ENCODE measurements at places on chromosomes 12 and 14. TPM values are rescaled to one million over a fixed set of nuclear protein-coding genes. Genes with fewer than 3 reads are reported as not detected.

DNA sequence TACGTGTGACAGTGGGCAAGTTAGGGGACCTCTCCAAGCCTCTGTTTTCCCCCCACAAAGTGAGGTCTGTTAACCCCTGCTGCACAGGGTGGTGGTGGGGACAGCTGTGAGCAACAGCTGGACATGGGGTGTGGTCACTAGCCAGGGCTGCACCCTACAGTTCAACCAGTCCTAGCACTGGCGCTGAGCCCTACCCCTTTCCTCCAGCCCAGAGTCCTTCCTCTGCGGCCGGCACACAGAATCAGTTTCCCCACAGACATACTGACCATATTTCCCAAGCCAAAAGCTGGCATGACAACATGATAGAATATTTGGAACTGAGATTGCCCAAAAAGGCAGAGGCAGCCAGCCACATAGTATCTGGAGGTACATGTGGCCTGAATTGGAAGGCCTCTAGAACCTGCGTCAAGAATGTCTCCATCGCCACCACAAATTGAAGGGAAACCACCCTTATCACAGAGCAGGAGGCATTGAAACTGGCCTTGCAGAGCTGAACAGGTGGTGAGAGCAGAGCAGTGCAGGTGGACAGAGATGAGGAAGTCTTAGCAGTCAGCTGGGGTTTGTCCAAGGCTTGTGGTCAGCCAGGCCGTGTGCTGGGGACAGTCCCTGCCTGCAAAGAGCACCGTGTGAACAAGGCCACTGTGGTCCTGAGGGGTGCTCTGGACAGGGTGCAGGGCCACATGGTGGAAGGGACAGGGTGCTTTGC lies 21.2 kb downstream of the DEGS2 start:
- DNase-seq: no peak

GRCh38 chr14:68268197-68268596 lies 448.6 kb downstream of the RAD51B start:
- no peak for DNase-seq

DNA sequence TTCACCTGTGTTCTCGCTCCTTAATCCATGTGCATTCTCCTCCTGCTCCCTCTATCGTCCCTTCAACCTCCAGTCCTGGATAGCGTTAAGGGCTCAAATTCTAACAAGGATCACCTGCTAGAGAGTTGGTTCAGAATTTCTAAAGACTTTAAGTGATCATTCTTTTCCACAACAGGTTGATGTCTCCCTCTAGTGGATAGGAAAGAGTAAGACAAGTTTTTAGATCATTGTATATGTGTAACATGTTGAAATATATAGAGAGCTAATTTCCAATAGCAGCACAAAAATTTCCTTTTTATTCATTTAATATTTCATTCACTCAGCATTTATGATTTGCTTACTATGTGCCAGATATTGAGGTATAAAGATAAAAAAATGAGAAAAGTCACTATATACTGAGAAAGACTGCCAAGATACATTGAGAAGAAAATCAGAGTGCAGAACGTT lies 9.3 kb upstream of the ESR2 start:
- peak; percentile 80 for DNase-seq

ARHGEF40 gene
- total RNA-seq: 79.2 TPM

SLCO1B1 gene
- total RNA-seq: not detected

GRCh38 chr12:125160281-125160955 lies 95.2 kb downstream of the AACS start:
- DNase-seq: no peak

DNA sequence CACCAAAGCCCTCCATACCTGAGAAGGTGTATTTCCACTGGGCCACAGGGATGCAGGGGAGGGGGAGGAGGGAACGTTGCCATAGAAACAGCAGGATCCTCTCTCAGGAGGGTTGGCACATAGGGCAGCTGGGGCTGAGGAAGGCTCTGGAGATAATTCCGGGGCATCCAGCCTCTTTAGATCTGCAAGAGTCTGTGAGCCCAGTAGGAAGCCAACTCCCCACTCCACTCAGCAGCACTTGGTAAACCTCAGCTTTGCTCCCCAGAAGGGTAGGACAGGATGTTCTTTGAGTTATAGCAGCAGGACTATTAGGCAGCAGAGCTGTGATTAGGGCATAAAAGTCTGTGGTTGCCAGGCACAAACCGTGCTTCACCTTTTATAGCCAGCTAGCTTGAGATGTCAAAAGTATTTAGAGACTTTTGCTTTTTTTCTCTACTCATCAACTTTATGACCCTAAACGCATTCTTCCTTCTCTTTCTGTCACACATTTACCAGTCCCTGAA lies 7.8 kb upstream of the PLEKHG3 start:
- DNase-seq: no peak

LGALS3 gene
- 114 TPM for total RNA-seq

SLC38A6 gene
- total RNA-seq: 46.7 TPM

GRCh38 chr14:104384776-104385071 lies 194.8 kb upstream of the C14orf180 start:
- DNase-seq: no peak

CCDC196 gene
- not detected for total RNA-seq

GRCh38 chr14:63782683-63783389 lies 55.0 kb upstream of the SGPP1 start:
- no peak for DNase-seq

P2RX2 gene
- not detected for total RNA-seq

DNA sequence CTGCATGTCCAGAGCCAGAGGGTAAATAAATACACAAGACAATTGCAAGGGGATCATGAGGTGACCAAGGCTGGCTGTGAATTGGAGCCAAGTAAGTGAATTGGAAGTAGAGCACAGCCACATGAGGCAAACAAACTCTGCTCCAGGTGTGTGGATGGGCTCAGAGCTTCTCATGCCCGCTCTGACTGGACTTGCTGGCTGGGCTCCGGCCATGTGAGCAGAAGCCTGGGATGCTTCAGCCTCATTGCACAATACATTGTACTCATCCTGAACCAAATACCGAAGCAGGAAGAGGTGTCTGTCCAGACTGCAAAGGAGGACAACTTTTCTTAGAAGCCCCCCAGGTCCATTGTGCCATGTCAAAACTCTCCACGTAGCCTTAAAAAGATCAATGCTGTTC lies 193.0 kb downstream of the TTC8 start:
- DNase-seq: no peak

DNA sequence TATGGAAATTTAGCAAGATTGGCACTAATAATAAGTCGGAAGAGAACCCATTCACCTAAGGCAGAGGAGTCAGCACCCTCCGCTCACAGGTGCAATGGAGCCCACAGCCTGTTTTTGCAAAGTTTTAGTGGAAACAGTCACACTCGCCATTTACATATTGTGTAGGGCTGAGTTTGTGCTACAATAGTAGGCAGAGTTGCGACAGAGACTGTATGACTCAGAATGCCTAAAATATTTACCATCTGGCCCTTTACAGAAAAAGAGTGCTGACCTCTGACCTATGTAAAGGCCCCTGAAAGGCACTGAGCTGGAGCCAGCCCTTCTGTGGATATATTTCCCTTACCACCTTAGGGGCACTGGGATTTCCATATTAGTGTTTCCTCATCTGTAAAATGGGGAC lies 79.0 kb downstream of the PRIMA1 start:
- DNase-seq: no peak

- no peak for DNase-seq
These were observed 4.0 kb downstream of the MYL2 start for GRCh38 chr12:110916295-110916875.

GRCh38 chr12:55019784-55020183 lies at the start of gene NEUROD4:
Gene NEUROD4 (plus strand): TSS chr12:55019974. CDS start chr12:55026440, 6,466 bp downstream.
- DNase-seq: peak; percentile 89

DNA sequence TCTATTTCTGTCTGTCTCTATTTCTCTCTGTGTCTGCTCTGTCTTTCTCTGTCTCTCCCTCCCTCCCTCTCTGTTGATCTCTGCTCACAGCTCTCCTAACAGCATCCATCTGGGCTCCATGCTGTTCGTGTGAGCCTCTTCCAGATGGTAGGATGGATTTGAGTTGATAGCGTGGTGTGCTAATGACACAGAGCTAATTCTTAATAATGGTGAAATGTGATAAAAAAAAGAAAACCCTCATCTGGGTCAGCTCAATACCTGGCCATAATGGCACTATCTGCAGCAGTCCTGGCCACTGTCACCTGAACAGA lies 96.4 kb downstream of the AACS start:
- no peak for DNase-seq

- no peak for DNase-seq
These were observed 9.6 kb downstream of the RIOX1 start for GRCh38 chr14:73500360-73500759.

- peak; percentile 38 for DNase-seq
These were observed 2.0 kb downstream of the DYRK2 start for GRCh38 chr12:67650388-67651131.

- no peak for DNase-seq
These were observed 23.7 kb upstream of the UBC start for GRCh38 chr12:124938108-124938507.

GRCh38 chr12:15831315-15831978 lies 42.3 kb upstream of the EPS8 start:
- DNase-seq: no peak

SSPN gene
- 177 TPM for total RNA-seq

GRCh38 chr12:27982951-27983350 lies 10.4 kb upstream of the PTHLH start:
- no peak for DNase-seq

- DNase-seq: peak; percentile 37
These were observed 197.3 kb upstream of the SFSWAP start for GRCh38 chr12:131513606-131514005.

ABHD12B gene
- total RNA-seq: not detected

- DNase-seq: no peak
These were observed 378.5 kb upstream of the LMO3 start for GRCh38 chr12:16984484-16984883.

GRCh38 chr14:73393375-73393774 lies 65.0 kb downstream of the NUMB start:
- DNase-seq: no peak

DNA sequence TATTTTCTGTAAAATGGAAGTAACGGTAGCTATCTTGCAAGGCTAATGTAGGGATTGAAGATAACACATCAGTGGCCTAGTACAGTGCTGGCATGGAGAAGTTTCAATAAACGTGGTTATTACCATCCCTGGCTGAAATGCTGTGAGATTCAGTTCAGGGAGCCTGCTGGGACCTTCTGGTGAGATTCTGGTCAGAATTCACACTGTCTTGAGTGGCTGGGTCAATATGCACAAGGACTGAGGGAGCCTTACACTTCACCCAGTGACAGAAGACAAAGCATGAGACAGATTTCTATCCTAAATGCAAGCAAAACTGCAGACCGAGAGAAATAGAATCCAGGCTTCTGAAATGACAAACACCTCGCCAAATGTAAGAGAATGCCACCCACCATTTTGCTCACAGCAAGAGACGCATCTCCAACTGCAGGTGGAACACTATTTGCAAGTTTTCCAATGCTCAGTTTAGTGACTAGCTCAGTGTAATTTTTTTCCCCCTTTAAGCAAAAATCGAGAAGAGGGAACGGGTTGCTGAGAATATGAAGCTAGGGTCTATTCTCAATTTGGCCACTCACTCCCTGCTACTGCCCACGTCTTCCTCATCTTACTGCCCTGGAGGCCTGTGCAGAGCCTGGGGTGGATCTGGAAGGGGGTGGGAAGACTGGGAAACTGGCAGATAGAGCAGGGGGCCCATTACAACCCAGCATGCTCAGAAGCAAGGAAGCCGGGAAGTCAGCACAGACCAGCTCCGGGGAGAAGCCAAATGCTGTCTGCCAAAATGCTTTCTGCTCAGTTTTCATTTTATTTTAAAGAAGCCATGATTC lies 201.3 kb downstream of the TTC7B start:
- no peak for DNase-seq

- peak; percentile 82 for DNase-seq
These were observed at the start of gene RHOJ for GRCh38 chr14:63204407-63205043. Gene RHOJ (plus strand): TSS chr14:63204443. CDS start chr14:63204870, 427 bp downstream.

GRCh38 chr12:3534511-3534910 lies 43.5 kb downstream of the PRMT8 start:
- DNase-seq: no peak

DNA sequence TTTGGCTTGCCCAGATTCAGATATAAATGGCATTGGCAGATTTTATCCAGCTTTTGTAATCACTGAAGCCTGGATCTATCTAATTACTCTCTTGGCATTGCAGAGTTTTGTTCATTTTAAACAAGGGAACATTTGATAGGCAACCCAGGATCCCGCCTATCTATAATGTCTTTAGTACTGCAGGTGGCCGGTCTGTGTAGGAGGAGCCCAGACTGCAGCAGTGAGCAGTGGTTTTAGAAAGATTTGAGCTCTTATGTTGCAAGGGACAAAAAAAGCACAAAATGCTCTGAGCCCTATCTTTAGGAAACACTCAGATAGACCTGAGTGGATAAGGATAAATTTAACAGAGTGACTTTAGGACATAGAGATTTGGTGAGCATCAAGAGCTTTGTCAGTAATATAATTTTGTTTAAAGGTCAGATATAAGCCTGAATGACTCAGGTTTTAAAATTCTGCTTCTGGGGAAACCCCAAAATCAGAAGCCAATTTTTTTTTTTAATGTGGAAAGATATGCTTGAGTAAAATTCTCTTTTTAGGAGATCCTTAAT lies 165.5 kb downstream of the SLC5A8 start:
- DNase-seq: no peak

DNA sequence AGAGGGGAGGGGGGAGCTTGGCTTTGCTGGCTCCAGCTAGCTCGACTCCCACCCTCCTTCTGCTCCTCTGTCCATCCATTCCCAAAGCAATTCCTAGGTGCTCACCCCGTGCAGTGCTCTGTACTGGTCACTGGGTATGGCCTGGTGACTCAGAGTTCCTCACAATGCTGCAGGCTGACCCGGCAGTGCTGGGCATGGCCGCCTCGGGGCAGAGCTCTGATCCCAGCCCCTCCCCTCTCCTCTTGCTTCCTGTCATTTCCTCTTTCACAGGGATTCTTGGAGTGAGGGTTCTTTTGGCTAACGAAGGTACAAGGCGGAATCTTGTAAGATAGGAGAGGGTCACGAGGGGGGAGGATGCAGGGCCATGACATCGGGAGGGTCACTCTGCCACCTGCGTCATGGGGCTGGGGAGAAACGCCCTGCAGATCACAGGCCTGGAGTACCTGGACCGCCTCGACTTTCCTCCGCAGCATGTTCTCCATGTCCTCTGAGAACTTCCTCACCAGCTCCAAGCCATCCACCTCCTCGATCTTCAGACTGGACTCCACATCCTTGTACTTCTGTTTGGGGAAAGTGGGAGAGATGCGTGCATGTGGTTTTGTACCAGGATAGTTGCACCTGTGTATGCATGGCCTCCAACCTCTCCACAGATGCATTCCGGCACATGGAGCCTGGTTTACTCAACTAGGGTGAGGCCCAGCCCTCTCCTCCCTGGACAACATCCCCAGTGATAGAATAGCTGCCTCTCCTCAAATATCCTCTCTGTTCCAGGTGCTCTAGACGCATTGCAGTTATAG lies 5.7 kb downstream of the CACNA2D4 start:
- no peak for DNase-seq

DNA sequence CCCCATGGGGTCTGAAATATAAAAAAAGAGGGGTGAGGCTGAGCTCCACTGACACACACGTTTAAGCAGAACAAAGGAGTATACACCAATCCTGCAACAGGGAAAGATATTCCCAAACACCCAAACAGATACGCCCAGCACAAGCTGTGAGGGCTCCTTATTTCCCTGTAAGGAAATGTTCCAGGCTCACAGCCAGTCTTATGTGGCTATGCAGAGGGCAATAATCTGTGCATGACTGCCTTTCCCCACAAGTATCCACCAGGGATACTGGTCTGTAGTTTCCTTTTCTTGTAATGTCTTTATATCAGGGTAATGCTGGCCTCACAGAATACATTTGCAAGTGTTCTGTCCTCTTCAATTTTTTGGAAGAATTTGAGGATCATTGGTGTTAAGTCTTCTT lies 141.7 kb upstream of the DAAM1 start:
- no peak for DNase-seq

All from tongue (tissue), 3 donors.